ENCODE measurements at places on chromosomes 13 and 19. TPM values are rescaled to one million over a fixed set of nuclear protein-coding genes. Genes with fewer than 3 reads are reported as not detected.

The LGALS7B gene
- not detected for total RNA-seq

The GPR4 gene
- not detected for total RNA-seq

The FPR1 gene
- total RNA-seq = not detected

The UBE2L5 gene
- total RNA-seq = 0.57 TPM

The CRLF1 gene
- not detected for total RNA-seq

The ADGRE3 gene
- 0.17 TPM for total RNA-seq

The NLRP7 gene
- total RNA-seq = 0.07 TPM

The SYNE4 gene
- 3.4 TPM for total RNA-seq

All from B cell (primary cell).